NCI-H1092 treated with DMSO at 0.1 percent for 48 hours (cell line): ENCODE measurements at places on chromosomes 5 and 9.

- no peak for DNase-seq
These were observed 133.6 kb downstream of the CEMIP2 start for GRCh38 chr9:71634752-71635151.

- no peak for DNase-seq
These were observed 61.7 kb downstream of the GLRA1 start for GRCh38 chr5:151862811-151863472.

DNA sequence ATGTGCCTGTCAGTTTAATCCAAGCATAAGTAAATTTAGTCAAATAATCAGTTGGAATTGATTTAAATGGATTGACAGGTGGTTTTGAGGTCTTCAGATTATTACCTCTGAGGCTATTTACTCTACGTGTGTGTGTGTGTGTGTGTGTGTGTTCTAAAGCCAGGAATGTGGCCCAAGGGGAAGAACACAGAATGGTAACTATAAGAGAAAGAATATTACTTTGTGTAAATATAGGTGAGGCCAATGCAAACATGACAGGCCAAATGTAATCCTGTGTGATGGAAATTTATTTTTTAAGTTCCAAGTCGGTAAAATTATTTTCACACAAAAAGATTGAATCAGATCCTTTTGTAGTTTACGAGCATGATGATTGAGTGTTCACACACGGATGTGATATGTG lies 390.0 kb downstream of the PLK2 start:
- DNase-seq, result no peak

DNA sequence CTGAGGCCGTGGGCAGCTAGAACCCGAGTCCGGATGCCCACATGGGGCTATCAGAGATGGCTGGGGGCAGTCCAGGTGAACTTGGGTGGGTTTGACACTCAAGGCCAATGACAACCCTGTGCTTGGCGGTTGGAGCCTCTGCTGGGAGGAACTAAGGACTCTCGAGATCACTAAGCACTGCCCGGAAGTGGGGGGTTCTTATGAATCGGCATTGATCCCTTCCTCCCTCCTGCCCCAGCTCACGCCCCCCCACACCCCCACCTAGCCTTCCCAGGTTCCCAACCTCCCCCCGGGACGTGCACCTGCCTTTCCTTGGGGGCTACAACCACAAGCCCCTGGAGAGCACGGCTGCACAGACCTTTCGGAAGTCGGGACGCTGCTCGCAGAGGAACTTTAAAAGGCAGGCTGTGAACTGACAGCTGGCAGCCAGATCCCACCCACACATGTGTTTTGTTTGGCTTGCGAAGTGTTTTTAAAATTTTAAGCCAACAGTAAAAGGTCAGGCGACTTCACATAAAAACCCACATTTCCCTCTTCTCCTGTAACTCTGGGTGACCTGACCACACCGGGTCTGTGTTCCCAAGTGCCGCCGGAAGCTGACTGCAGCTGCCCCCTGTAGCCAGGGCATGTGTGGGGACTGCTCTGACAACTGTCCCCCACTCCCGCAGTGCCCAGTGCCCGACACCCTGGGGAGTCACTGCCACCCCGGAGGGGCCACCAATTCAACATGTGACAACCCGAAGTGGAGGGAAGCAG lies 5.1 kb upstream of the RALGDS start:
- no peak for DNase-seq

DNA sequence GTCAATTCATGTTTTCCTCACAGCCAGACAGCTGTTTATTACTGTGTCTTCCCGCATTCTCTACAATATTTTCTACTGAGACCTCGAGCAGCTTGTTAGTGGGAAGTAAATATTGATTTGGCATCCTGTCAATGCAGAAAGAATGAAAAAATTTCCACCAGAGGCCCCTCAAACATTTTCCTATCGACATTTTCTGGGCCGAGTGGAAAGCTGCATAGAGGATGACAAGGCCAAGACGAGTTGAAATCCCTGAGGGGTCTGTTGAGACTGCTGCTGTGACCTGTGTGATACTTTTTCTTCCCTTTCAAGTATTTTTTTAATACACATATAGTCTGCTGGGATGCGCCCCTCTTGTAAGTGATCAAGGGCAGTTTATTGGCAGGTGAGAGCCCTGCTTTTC lies 91.4 kb upstream of the SH3GL2 start:
- DNase-seq, result peak; percentile 78

DNA sequence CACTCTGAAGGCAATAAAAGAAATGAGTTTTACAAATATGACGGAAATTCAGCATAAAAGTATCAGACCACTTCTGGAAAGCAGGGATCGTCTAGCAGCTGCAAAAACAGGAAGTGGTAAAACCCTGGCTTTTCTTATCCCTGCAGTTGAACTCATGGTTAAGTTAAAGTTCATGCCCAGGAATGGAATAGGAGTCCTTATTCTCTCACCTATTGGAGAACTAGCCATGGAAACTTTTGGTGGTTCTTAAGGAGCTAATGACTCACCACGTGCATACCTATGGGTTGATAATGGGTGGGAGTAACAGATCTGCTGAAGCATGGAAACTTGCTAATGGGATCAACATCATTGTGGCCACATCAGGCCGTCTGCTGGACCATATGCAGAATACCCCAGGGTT lies 93.5 kb upstream of the RGMB start:
- DNase-seq, result no peak

- DNase-seq, result no peak
These were observed 50.5 kb downstream of the PSD2 start for GRCh38 chr5:139845846-139846681.

GRCh38 chr9:21154018-21154608 lies 12.3 kb downstream of the IFNA21 start:
- peak; percentile 4 for DNase-seq

GRCh38 chr5:166909040-166909439 lies 1382.4 kb upstream of the WWC1 start:
- no peak for DNase-seq

- DNase-seq, result no peak
These were observed 14.1 kb upstream of the SPARC start for GRCh38 chr5:151700820-151701219.

GRCh38 chr9:113581865-113582697 lies 118.6 kb downstream of the RGS3 start:
- DNase-seq, result no peak

- no peak for DNase-seq
These were observed 47.1 kb downstream of the SH3PXD2B start for GRCh38 chr5:172407241-172407691.

DNA sequence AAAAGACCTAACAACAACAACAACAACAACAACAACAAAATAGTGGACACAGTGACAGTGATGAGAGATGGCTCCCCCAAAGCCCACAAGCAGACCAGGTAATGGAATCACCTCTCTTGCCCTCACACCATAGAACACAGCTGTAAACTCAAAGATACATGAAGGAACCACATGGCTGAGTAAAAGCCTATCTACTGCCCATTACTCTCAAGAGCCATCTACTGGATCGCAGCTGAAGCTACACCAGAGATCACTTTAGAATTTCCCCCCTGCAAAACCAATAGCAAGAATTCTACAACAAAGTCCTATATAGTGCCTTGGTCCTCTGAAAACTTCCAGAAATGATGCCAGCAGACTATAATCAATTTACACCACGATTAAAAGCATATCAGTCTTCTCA lies 1537.6 kb upstream of the CDH9 start:
- no peak for DNase-seq

DNA sequence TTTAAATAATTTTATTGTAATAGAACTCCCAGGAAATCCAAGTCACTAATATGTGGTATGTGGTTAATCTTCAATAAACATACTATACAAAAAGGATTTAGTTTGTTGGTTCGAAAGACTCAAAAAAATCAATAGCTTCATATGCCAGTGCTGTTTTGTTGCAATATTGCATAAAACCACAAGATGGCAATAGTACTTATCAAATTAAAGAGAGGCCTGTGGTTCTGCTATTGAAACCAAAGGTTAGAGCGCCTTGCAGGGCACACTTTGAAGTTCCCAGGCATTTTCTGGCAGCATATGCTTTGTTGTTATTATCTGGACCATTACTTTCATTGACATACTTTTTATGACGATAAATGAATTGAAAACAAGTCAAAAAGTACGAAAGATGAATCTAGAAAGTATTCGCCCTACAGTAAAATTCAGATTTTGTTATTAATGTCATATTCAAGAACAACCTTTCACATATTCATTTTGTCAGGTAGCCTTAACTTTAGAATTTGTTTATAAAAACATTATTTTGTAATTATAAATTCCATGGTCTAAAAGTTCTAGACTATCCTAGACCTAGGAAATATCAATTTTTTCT lies 316.3 kb downstream of the MCTP1 start:
- peak; percentile 62 for DNase-seq

- no peak for DNase-seq
These were observed 201.7 kb upstream of the TARS1 start for GRCh38 chr5:33238826-33239695.

GRCh38 chr5:39394946-39395345 lies 29.8 kb downstream of the DAB2 start:
- no peak for DNase-seq

DNA sequence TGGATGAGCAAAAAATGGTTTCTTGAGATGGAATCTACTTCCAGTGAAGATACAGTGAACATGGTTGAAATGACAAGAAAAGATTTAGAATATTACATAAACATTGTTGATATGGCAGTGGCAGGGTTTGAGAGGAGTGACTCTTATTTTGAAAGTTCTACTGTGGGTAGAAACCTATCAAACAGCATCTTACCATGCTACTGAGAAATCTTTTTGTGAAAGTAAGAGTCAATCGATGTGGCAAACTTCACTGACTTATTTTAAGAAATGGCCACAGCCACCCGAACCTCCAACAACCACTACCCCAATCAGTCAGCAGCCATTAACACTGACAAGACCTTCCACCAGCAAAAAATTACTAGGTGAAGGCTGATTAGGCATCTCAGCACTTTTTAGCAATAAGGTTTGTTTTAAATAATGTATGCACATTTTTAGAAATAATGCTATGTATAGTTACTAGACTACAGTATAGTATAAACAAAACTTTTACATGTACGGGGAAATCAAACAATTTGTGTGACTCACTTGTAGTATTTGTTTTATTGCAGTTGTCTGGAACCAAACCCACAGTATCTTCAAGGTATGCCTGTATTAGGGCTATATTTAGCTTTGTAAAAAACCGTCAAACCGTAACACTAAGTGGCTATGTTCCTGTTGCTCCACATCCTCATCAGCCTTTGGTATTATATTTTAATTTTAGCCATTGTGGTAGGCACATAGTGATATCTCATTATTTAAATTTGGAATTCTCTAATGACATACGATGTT lies 30.6 kb upstream of the ADAMTS6 start:
- no peak for DNase-seq

GRCh38 chr9:114170771-114171461 lies 15.6 kb downstream of the COL27A1 start:
- no peak for DNase-seq

DNA sequence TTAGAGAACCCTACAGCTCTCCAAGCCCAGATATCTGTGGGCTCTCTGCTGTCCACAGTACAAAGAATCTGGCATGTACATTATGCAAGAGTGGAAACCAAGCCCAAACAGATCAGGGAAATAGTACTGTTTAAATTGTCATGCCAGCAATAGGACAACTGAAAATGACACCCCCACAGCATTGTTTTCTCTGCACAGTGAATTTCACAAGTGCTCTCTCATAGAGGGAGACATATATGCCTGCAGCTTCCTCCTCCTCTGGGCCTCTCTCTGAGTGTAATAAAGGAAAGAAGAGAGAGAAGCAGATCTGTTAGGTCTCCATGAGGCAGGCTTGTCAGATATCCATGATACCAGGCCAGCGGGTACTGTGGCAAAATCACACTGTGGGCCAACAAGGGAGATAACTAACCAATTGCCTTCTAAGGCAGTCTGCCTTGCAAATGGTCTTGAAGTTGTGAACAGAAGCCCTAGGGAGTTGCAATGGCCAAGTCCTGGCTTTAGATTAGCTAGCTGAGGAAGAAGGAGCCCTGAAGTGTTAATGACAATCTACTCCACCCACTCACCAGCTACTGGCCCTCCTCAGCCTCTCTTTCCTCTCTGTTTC lies 54.4 kb upstream of the JMY start:
- DNase-seq, result no peak

- DNase-seq, result no peak
These were observed 88.0 kb downstream of the LMX1B start for GRCh38 chr9:126701813-126702140.

DNA sequence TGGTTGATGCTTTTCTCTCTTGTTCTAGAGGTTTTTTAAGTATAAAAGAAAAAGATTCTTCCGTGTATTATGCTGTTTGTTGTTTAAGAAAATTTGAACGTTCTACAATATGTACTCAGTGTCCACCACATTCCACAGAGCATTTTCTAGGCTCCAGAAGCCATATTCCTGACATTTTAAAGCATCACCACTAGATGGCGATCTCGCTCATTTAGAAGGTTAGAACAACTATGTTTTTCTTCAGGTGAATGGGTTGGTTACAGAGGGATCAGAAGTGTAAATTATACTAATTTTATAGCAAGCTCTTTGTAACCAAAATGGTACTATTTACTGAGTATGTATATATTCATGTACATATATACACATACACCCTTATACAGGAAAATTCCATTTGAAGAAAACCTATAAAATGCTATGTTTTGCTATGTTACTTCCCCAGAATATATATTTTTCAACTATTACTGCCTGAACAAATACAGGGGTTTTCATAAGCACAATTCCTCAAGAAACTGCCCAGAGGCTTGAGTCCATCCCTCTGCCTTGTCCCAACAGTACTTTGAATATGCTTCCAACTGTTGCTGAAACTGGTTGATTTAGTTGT lies 284.3 kb downstream of the CCDC171 start:
- DNase-seq, result peak; percentile 79

- no peak for DNase-seq
These were observed 605 bp downstream of the CHSY3 start for GRCh38 chr5:129904667-129905472.

DNA sequence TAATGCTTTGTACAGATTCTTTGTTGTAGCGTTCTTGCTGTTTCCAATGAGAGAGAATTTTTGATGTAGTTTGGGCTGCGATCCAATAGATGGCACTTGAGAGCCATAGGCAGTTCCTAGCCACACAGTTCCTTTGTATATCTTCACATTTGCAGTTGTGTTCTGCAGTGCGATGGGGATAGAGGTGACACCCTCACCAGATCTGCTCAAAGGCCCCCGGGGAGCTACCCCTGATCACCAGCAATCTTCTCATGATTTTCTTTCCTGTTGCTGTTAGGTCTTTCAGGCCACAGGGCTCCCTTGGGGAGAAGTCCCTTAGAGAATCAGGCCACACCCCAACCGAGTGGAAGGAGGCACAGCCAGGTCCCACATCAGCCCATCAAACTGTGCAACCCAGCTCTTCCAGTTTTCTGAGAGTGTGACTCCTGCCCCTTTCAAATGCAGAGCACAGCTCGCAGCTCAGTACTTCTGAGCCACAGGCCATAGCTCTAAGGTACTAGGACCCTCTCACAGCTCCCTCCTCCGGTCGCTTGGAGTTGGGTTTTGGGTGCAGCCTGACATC lies 353.7 kb downstream of the SLCO4C1 start:
- peak; percentile 46 for DNase-seq
